HFFc6 (cell line): ENCODE measurements at places on chromosomes 1 and 21. TPM values are rescaled to one million over a fixed set of nuclear protein-coding genes. Genes with fewer than 3 reads are reported as not detected.

DNA sequence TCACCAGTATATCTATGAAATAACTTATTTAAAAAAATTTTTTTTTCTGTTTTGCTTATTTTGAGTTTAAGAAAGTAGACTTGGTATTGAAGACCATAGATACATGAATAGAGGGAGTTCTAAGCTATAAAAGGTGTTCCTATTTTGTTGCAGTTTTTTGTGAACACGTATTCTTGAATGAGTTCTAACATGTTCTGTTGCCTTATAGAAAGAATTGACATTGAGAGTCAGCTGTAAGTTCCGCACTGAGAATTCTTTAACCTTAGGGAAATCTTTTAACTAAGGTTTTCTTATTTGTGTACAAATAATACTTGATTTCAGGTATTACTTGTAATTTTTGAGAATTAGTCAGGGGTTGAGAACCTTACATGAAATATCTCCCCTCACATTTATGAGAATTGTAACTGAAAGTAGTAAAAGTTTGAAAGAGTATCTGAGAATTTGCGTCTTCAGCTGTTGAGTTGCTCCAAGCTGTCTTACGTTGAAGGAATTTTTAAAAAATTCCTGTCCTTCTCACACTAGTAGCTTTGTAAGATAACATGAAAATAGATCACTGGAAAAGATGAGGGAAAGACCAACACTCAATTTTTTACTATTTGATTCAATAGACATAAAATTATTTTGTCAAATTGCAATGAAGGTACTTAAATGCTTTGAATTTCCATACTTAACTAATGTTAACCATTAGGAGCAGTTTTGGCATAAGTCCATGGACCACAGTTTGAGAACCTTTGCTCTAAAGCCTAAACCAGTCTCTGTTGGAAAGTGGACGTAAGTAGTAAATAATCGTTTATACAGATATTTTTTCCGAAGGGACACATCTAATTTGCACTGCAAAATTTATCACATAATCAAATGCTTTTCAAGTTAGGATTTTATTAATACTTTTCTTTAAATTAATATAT is 3.8 kb downstream of the DR1 start:
- no peak for DNase-seq

- DNase-seq: no peak
These were observed 92.1 kb upstream of the LRRN2 start for GRCh38 chr1:204777591-204777990.

DNA sequence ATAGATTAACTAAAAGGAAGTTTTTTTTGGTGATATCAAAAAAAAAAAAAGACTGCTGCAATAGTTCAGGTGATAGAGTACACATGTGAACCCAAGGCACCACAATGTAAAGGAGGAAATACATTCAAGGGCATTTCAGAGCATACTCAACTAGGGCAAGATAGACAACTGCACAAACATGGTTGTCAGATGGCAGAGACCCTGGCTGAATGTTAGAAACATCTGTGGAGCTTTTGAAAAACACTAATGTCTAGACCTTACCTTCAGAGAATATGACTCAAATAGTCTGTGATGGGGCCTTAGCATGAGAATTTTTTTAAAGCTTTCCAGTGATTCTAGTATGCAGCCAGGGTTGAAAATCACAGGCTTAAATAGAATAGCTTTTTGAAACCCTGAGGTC is 173.6 kb downstream of the VAV3 start:
- DNase-seq: no peak

- no peak for DNase-seq
These were observed 361.9 kb downstream of the HLX start for GRCh38 chr1:221241157-221241556.

KRTAP7-1 gene
- total RNA-seq: not detected in 2 replicates

GRCh38 chr1:234148816-234149215 is 224.4 kb upstream of the COA6 start:
- no peak for DNase-seq

ZNF687 gene
- total RNA-seq: 13.6 to 17.9 TPM (median 14.9 TPM) in 3 replicates

- no peak for DNase-seq
These were observed 5.5 kb downstream of the EFNA3 start for GRCh38 chr1:155083865-155084721.

GRCh38 chr1:157073944-157074685 is 25.5 kb downstream of the ETV3L start:
- peak; percentile 57 for DNase-seq

DNA sequence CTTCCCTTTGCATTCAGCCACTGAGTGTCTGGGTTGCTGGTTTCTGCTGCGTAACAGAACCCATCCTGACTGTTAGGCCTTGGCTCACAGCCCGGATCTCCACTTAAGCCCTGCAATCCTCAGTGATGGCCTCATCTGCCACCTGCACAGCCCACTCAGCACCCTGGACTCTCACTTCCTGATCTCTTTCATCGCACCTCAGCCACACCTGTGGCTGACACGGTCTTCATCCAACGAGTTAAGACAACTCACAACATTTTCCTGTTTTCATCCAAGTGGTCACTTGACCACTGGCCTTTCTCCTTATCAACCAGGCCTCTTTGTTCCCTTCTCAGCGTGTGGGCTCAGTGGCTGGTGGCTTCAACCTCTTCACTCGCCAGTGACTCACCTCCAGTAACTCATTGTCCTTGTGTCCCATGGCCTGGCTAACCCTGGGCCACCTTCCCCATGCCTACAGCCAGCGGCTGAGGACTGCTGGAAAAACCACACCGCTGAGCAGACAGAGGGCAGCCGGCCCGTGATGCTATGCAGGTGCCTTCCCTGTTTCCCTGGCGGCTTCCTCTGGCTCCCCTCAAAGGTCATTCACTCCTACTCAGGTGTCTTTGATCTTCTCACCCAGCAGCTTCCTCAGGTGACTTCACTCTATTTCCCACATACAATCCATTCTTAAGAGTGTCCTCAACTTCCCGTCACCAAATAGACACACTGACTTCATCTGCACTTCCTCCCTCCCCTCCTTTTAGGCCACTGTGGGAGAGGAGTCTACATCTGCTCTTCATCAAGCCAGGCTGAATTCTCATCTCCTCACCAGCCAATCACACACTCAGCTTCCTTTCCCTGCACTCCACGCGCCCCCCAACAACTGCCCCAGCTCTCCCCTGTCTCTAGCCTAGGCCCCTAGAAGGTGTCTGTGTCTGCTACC is 19.9 kb upstream of the EDN2 start:
- peak; percentile 47 for DNase-seq

DNA sequence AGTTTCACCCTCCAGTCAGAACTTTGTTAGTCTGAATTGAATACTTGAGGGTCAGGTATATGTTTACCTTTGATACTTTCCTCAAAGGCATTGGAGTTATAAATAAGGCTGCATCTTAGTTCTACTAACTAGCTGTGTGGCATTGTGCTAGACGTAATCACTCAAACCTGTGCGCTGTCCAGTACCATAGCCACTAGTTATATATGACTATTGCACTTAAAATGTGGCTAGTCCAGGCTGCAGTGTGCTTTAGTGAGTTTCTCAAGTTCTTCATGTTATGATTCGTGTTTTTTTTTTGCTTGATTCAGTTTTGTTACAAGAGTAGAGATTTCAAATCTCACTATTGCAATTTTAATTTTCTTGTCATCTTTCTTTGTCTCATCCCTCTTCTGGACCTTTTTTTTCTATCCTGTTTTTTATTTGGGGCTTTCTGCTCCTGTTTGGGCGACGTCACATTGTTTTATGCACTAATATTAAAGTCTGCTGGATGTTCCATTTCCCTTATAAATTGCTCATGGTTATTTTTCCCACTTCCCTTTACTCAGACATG is 5.7 kb downstream of the MAN1A2 start:
- DNase-seq: no peak

DNA sequence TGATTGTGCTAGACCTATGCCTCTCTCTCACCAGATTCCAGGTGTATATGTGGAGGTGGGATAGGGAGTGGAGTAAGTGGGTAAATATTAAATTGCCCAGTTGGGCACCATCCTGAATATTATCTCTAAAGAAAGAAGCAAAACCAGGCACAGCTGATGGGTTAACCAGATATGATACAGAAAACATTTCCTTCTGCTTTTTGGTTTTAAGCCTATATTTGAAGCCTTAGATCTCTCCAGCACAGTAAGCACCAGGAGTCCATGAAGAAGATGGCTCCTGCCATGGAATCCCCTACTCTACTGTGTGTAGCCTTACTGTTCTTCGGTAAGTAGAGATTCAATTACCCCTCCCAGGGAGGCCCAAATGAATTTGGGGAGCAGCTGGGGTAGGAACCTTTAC is at the start of gene FCER1A:
FCER1A (plus strand) TSS at position 242 of the 400 bp plus-strand sequence; CDS start at position 271, 29 bp downstream.
- no peak for DNase-seq

GRCh38 chr1:7298145-7298544 is 473.0 kb upstream of the VAMP3 start:
- DNase-seq: no peak

TMEM240 gene
- 3.8 to 4.8 TPM (median 4.3 TPM) in 3 replicates for total RNA-seq

DNA sequence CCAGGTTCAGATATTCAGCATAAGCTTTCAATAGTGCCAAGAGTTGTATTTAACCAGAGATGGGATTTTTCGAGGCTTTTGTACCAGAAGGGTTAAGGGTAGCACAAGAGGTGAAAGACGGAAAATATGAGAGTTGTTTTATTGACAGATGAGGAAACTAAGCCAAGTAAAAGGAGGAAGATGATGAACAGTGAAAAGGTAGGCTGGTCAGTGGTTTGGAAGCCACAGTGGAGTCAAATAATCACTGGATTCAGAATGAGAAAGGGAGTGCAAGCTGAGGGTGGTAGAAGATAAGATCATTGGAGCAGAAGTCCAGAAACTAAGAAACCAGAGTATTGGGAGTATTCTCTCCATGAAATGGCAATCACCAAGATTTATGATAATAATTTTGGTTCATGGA is 45.7 kb downstream of the ANGPTL1 start:
- no peak for DNase-seq

ELF3 gene
- 0.09 TPM in 1 of 3 replicates, not detected in the others for total RNA-seq

DAB1 gene
- total RNA-seq: 0.37 to 1.2 TPM (median 0.71 TPM) in 3 replicates

DNA sequence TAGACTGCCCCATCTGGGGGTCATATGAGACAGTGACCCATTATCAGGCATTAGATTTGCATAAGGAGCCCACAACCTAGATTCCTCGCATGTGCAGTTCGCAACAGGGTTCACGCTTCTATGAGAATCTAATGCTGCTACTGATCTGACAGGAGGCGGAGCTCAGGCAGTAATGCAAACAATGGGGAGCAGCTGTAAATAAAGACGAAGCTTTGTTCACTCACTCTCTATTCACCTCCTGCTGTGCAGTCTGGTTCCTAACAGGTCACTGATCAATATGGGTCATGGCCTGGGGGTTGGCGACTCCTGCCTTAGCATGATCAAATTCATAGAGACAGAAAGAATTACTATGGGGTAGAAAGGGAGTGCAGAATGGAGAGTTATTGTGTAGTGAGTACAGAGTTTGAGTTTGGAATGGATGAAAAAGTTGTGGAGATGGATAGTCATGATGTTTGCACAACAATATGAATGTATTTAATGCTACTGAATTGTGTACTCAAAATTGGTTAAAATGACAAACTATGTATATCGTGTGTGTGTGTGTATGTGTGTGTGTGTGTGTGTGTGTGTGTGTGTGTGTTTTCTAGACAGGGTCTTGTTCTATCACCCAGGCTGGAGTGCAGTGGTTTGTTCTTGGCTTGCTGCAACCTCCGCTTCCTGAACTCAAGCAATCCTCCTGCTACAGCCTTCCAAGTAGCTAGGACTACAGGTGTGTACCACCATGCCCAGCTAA is 42.2 kb downstream of the BTF3L4 start:
- no peak for DNase-seq

GRCh38 chr1:159973350-159973940 is 19.4 kb upstream of the SLAMF9 start:
- no peak for DNase-seq

OR10J1 gene
- total RNA-seq: not detected in 3 replicates

SV2A gene
- 14.7 to 26.2 TPM (median 16.0 TPM) in 3 replicates for total RNA-seq

- no peak for DNase-seq
These were observed 9.5 kb downstream of the BMP8A start for GRCh38 chr1:39500862-39501389.

LCE6A gene
- not detected in 3 replicates for total RNA-seq

MFAP2 gene
- 34.5 to 52.6 TPM (median 39.6 TPM) in 3 replicates for total RNA-seq

PDPN gene
- total RNA-seq: not detected in 3 replicates

- DNase-seq: no peak
These were observed 292.0 kb downstream of the VAV3 start for GRCh38 chr1:107673006-107673405.

DNA sequence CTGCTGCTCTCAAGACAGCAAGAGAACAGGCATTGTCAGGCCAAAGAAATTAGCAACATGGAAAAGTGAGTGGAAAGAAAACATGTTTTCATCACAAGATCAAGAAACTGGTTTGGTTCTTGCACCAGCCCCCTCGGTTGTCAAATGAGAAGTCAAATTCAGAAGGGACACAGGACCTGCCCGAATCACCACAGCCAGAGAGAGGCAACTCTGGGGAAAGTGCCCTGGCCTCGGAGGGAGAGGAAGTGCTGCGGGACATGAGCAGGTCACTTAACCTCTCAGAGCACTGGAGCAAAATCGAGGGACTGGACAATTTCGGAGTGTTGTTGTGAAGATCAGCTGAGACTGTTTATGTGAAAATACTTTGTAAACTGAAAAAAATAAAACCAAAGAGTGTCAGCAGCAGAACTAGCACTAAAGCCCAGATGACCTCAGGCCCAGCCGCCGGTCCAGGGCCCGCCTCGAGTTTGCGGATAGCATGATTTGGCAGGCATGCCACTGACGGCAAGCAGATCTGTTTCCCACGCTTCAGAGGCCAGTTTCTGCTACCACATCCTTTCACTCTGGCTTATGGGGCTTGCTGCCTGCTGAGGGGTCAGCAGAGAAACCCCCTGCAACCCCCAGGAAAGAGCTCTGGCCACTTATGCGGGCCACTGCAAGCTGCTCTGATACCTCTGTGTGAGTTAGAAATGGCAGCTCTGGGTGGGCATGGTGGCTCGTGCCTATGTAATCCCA is 32.1 kb downstream of the CD247 start:
- DNase-seq: no peak

- DNase-seq: peak; percentile 9
These were observed 41.7 kb downstream of the CD55 start for GRCh38 chr1:207362962-207363860.

RHEX gene
- not detected in 3 replicates for total RNA-seq

IKBKE gene
- total RNA-seq: 14.4 to 19.5 TPM (median 15.2 TPM) in 3 replicates
